ENCODE measurements at places on chromosomes 3 and 15.

- DNase-seq = no peak
Observed at GRCh38 chr15:101204739-101205535, 46.9 kb downstream of the CHSY1 start.

DNA sequence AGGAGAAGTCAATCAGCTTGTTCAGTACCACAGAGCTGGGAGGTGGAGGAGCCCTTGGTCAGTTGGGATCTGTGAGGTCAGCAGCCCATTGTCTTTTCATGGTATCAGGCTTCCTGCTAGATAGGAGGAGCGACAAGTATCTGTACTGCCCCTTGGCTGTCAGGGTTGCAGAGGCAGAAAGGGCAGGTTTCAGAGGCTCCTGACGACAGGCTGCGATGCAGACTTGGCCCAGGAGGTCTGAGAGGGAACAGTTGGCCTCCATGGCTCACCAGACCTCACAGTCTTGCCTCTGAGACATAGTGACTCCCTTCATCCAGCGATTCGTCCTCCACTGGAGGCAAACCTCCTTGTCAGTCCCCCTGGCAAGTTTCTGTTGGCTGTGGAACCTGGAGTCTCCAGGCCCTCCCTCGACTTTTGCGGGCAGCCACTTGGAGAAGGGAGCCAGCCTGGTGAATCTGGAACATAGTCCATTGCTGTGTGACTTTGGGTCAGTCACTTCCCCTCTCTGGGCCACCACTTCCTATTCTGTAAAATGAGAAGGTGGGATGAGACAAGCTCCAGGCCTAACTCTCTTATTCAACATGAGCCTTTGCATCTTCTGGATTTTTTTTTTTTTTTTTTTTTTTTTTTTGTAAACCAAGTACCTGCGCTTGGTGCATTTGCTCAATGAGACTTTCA, 177.9 kb upstream of the TLE3 start:
- no peak for DNase-seq

- no peak for DNase-seq
Observed at GRCh38 chr3:10299175-10299574, 6.4 kb upstream of the GHRL start.

DNA sequence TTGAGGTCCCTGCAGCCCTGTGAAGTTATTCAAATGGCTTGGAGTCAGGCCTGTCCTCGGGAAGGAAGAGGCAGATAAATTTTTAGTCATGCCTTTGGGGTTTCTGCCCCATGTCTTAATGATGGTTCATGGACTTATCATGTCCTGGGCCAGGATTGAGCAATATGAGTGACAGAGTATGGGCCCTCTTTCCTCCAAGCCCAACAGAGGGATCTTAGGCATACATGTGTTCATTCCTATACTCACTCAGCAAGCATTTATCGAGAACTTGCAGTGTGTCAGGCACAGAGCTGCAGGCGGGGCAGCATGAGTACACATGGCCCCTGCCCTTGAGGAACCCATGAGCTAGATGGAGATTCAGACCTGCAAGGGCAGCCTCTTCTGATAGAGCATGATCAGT, 6.2 kb downstream of the ESYT3 start:
- DNase-seq = no peak

- no peak for DNase-seq
Observed at GRCh38 chr3:115517457-115518050, 105.8 kb upstream of the GAP43 start.

GRCh38 chr15:40782609-40783227, 12.9 kb downstream of the C15orf62 start:
- no peak for DNase-seq

DNA sequence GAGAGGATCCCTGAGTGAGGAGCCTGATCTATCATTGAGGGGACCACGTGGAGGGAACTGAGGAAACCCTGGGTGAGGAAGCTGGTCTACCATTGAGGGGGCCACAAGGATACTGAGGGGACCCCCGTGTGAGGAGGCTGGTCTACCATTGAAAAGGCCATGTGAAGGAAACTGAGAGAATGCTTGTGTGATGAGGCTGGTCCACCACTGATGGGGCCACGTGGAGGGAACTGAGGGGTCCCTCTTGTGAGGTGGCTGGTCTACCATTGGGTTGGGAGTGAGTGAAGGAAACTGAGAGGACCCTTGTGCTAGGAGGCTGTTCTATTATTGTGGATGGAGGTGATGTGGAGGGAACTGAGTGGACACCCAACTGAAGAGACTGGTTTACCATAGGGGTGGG, 161.3 kb downstream of the FBLN2 start:
- no peak for DNase-seq

DNA sequence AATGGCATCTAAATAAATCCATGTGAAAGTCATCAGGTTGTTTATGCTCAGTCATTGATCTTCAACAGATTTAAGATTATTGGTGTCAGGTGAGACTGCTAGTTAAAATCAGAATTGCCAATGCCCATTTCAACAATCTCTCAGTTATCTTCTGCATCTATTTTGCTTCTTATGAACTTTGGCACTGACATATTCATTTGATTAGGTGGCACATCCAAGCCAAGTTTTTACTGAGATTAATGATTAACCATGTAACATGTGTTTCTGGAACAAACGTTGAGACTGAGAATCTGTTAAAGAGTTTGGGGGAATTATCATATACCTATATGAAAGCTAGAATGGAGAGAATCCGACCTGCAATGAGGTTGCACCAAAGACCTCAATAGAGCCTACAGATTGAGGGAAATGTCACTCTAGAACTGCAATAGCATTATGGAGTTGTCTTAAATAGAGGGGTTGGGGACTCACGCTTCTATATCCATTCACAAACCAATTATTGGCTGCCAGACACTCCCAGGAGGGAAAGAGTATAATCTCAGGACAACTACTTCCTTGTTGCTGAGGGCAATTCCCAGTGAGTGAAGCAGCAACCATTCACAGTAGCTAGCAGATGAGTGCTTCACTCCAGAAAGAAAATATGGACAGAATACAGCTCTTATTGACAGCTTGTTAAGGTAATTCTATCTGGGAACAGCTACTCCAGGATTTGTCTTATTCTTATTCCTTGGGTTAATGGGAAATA, 891.3 kb downstream of the SQOR start:
- DNase-seq = no peak

GRCh38 chr3:9809615-9810432, at the start of gene TTLL3:
Gene TTLL3, plus strand, starts transcription at chr3:9810262. Its CDS starts 400 bp downstream, at chr3:9810662.
- no peak for DNase-seq

- DNase-seq = no peak
Observed at GRCh38 chr15:25803541-25803940, 59.6 kb downstream of the ATP10A start.

DNA sequence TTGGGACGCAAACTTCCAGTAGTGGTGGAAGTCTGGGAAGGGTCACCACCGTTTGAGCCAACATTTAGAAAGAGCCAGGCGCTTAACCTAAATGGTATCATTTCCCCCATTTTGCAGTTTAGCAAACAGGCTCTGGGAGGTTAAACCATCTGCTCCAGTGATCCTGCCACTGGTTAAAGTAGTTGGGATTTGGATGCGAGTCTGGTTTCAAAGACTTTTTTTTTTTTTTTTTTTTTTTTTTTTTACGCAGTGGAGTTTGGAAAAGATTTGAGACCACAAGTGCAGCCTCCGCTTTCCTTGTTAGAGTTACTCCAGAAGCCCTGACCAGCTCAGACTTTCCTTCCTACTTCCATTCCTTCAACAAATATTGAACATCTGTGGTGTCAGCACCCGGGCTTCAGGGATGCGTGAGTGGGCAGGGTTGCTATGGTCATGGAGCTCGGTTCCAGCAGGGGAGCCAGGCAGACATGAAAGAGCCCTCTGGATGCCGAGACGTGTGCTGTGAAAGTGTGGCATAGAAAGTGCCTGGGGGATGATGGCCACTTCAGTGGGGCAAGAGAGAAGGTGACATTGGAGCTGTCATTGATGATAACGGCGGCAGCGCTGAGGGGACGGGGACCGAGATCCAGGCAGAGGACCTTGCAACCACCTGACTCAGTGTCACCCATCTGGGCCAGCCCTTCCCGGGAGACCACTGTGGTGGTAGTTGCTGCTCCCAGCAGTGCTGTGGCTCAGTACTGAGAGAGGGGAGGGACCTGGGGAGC, 1.1 kb upstream of the RNU6-1 start:
- DNase-seq = no peak

DNA sequence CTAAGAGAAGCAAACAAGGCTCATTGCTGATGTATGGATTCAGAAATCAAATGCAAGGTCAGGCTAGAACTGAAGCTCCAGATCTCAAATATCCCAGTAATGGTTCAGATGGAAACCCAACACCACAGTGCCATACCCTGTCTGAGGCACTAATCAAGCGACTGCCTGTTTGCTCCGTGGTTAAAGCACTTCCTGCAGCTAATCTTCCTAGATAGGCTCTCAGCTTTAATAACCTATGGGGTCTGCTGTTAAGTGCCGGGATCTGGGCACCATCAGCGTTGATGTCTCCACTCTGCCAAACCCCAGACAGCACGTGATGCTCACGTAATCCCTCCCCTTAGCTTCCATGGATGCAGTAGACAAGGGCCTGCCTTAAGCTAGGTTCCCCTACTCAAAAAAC, 262.6 kb downstream of the MECOM start:
- no peak for DNase-seq

GRCh38 chr3:104907507-104907906, 459.2 kb upstream of the ALCAM start:
- DNase-seq = no peak

- DNase-seq = no peak
Observed at GRCh38 chr15:41263891-41264351, 32.9 kb downstream of the CHP1 start.

DNA sequence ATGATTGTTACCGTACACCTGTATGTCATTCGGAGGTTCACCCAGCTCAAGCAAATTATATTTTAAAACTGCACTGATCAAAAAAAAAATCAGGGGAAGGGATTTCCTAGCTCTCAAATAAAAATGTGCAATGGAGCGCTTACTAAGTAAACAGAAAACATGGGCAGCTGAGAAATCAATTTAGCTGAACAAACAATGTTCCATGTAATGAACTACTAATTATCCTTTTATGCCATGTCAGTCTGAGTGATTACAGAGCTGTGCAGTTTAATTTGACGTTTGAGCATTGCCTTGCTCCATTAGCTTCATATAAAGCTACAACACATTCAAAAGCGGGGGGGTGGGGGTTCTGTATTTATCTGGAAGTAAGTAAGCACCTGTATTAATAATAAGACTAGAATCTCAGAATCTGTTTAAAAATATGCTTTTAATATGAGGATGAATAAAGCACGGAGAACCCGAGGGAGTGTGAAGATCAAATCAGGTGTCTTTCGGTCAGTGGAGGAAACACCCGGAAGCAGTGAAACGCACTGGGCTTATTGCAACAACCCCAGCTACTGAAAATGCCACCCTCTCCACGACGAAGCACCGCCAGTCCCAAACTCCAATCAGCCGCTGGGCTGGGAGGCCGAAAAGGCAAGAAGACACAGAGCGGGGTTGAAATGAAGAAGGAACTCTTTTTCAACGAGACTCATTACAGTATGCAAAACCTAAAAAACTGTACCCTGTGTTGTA, 196.5 kb upstream of the ATP11B start:
- peak; percentile 85 for DNase-seq

GRCh38 chr3:185929192-185930151, 8.3 kb downstream of the TRA2B start:
- DNase-seq = no peak

- no peak for DNase-seq
Observed at GRCh38 chr3:187327845-187328244, 36.3 kb upstream of the MASP1 start.

- DNase-seq = no peak
Observed at GRCh38 chr3:112132088-112132487, 960 bp downstream of the GCSAM start.

DNA sequence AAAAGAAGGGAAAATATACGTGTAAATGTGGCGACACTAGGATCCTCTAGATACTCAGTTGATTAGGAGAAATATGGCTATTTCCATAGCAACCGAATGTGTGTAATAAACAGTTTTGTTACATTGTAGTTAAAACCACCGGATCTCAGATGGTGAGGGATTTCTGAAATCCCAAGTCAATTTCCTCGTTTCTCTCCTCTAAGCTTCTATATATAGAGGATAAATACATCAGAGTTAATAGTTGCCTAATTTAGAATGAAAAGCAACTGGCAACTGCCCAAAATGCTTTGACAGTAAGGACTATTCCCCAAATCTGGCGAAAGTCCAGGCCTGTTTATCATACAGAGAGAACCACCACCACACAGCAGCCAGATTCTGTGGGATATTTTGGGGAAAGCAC, 112.6 kb downstream of the GABRB3 start:
- no peak for DNase-seq

GRCh38 chr15:66164788-66165187, 88.8 kb downstream of the MEGF11 start:
- no peak for DNase-seq

- DNase-seq = no peak
Observed at GRCh38 chr3:149657926-149658743, at the start of gene WWTR1. Gene WWTR1, minus strand, starts transcription at chr3:149658025. Its CDS starts 719 bp downstream, at chr3:149657306.

DNA sequence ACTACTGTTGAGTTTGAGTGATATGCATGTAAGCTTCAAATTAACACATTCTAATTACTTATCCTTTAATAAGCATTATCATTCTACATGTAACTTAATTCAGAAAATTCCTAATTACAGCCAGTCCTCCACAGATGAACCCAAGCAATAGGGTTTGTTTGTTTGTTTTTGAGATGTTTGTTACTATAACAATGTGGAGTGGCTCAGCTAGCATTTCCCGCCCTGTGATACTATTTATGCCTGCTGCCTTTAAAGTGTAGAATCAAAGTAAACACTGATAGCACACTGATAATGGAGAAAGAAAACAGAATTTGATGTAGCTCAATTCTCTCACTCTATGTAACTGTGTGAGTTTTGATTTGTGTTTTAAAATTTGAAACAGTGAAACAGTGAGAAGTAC, 105.1 kb upstream of the IGF1R start:
- no peak for DNase-seq

GRCh38 chr15:52481915-52482314, 46.8 kb downstream of the MYO5A start:
- no peak for DNase-seq

DNA sequence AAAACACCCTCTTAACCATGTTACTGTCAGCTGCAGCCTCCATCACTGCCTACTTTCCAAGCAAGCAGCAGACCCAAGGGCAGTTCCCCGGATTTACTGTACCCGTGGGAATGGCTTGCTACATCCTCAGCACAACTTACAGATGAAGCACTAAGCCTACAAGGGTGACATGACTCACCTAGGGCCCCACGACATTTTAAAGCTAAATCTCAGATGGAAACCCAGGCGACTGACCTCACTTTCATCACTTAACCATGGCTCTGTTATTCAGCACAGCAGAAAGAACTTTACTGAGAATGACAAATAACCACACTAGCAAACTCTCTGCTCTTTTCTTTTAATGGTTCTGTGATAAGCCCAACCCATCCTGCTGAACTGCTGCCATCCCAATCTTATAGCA, 65.6 kb downstream of the SUMF1 start:
- DNase-seq = no peak

Measured in NCI-H187 treated with DMSO at 0.1 percent for 48 hours (cell line).